ENCODE measurements at places on chromosomes 3 and 15.

- DNase-seq: no peak
Measured at GRCh38 chr3:100913870-100914648, 79.2 kb downstream of the ABI3BP start.

DNA sequence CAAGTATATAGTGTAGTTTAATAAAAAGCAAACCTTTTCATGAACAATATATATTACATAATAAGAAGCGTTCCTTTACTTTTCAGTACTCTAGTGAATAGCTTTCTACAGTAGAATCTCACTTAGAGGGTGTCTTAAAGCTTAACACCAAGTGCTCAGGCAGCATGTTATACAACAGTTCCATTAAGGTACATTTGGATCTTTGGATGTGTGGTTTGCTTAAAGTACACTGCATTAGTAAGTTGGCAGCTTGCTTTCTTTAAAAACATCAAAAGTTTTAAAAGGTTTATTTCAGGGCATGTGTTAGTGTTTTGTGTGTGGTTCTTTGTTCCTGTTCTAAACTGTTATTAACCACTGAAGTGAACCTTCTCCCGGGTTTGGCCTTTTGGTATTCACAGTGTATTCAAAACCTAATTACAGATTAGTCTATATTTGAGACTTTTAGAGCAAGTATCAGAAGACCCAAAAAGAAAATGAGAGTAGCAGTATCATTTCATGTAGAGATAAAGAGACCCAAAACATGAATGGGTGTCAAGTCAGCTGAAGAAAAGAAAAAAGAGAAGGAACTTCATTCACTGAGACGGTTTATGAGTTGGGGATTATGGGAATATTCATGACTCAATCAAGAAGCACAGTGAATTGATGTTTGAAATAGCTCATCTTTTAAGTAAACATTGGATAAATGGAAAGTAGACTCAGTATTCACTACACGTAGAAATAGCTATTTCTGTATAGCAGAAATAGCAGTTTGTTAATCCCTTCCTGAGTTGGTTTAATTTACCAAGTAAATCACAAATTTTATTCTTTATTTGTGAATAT, 93.9 kb downstream of the OPA1 start:
- no peak for DNase-seq

GRCh38 chr3:60952055-60952454, 299.2 kb downstream of the FHIT start:
- DNase-seq: no peak

GRCh38 chr3:70607469-70607868, 295.0 kb upstream of the MDFIC2 start:
- no peak for DNase-seq

GRCh38 chr3:60024400-60024799, 974.6 kb upstream of the CFAP20DC start:
- DNase-seq: no peak

DNA sequence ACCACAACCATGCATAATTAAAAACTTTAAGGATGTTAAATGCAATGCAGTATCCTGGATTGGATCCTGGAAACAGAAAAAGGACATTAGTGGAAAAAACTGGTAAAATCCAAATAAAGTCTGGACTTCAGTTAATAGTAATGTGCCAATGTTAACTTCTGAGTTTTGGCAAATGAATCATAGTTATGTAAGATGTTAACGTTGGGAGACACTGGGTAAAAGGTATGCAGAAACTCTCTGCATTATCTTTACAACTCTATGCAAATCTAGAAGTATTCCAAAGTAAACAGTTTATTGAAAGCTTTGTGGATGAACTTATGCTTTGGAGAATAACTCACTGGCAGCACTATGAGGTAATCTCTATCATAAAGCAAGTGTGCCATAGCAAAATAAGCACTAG, 357.4 kb downstream of the RORA start:
- DNase-seq: no peak

GRCh38 chr3:88148651-88149050, 1.1 kb upstream of the C3orf38 start:
- DNase-seq: no peak
